Adrenal gland (tissue), 19 donors: ENCODE measurements at places on chromosomes 2 and 18. TPM values are rescaled to one million over a fixed set of nuclear protein-coding genes. Genes with fewer than 3 reads are reported as not detected.

ERICH2 gene
- 0.57 TPM for total RNA-seq

CGREF1 gene
- 0.88 TPM for total RNA-seq

B3GNT7 gene
- total RNA-seq = 47.6 TPM

NGEF gene
- 67.8 TPM for total RNA-seq

DNA sequence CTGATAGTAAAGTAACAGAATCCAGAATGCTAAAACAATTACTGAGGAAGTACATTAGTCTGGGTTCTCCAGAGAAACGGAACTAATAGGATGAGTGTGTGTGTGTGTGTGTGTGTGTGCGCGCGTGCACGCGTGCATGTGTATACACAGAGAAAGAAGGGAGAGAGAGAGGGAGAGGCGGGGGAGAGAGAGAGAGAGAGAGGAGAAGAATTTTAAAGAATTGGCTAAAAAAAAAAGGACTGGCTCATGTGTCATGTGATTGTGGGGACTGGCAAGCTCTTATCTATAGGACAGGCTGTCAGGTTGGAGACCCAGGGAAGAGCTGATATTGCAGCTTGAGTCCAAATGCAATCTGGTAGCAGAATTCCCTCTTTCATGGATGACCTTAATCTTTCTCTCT lies 976.2 kb upstream of the CDH2 start:
- no peaks in the 10 kb centered on the region for H3K36me3 ChIP-seq
- H3K4me1 ChIP-seq = no peaks in the 10 kb centered on the region
- no peak overlapping the region for H3K4me3 ChIP-seq

DNA sequence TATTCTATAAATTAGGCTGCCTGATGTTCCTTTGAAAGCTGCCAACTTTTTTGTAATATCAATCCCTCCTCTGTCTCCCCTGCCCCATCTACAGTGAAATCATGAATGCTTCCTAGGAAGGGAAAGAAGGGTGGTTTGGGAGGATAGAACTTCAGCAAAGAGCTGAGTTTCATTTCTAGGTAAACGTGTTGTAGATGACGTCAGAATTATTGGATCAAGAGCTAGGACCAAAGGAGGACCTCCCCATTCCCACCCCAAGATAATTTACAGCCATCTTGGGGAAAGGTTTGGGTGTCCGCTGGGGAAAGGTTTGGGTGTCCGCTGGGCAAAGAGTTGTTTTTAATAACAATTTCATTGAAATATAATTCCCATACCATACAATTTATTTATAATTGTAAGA lies 11.2 kb upstream of the ANKRD53 start:
- H3K4me1 ChIP-seq = no peaks in the 10 kb centered on the region
- H3K36me3 ChIP-seq = no peaks in the 10 kb centered on the region
- no peak overlapping the region for H3K27ac ChIP-seq
- H3K4me3 ChIP-seq = no peak overlapping the region
- no peaks in the 10 kb centered on the region for H3K27me3 ChIP-seq

DNA sequence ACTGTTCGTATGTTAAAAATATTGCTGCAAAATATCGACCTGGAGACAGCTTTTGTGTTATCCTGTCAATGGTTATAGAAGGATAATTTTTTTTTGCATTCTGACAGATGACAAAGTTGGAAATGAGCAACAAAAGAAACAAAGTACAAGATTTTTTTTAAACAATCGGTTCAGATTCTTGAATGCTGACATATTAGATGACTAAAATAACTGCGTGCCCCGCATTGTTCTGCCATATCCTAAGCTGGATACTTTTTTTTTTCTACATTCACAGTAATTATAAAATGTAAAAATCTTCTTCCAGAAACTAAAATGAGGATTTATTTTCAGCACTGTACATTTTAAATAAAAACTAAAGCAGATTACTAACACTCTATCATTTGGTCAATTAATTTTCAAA lies 67.1 kb downstream of the ABCG8 start:
- H3K4me3 ChIP-seq = no peak overlapping the region
- no peaks in the 10 kb centered on the region for H3K36me3 ChIP-seq
- H3K27me3 ChIP-seq = no peaks in the 10 kb centered on the region
- H3K4me1 ChIP-seq = no peaks in the 10 kb centered on the region

GRCh38 chr2:198327526-198327925 lies 523.1 kb downstream of the PLCL1 start:
- no peaks in the 10 kb centered on the region for H3K4me1 ChIP-seq
- H3K27me3 ChIP-seq = peaks cover 3% of the 10 kb centered on the region
- no peak overlapping the region for H3K27ac ChIP-seq
- DNase-seq = no peak
- H3K36me3 ChIP-seq = no peaks in the 10 kb centered on the region
- H3K4me3 ChIP-seq = no peak overlapping the region

GRCh38 chr2:211114826-211115455 lies 558.5 kb downstream of the CPS1 start:
- H3K27ac ChIP-seq = no peak overlapping the region
- H3K27me3 ChIP-seq = no peaks in the 10 kb centered on the region
- no peak overlapping the region for H3K4me3 ChIP-seq
- no peaks in the 10 kb centered on the region for H3K36me3 ChIP-seq

DNA sequence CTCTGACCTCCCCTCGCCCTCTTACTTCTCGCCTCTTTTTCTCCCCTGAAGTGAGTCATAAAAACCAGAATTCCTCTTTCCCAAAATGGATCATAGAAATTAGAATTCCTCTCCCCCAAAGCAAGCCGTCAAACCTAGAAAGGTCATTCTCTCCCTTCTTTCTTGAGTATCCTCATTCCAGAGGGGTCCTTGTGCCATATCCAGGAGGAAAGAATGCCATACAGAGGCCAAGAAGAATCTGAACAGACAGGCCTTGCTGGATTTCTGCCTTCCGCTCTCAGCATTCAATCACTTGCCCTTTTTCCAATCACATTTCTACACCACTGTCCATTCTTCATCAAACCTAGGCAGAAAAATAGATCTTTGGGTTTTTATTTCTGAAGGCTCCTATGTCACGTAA lies 31.1 kb upstream of the MAPK4 start:
- H3K27me3 ChIP-seq = no peaks in the 10 kb centered on the region
- H3K27ac ChIP-seq = no peak overlapping the region
- H3K4me3 ChIP-seq = no peak overlapping the region
- DNase-seq = no peak

- H3K36me3 ChIP-seq = no peaks in the 10 kb centered on the region
- peak; percentile 74 for DNase-seq
- H3K4me1 ChIP-seq = peaks cover 5% of the 10 kb centered on the region
Observed at GRCh38 chr2:46461011-46461674, 18.2 kb upstream of the TMEM247 start.

- no peaks in the 10 kb centered on the region for H3K27me3 ChIP-seq
- H3K27ac ChIP-seq = no peak overlapping the region
- H3K4me3 ChIP-seq = no peak overlapping the region
- no peak for DNase-seq
Observed at GRCh38 chr2:11389551-11390398, 45.3 kb upstream of the ROCK2 start.

GRCh38 chr2:43853141-43854081 lies 14.6 kb downstream of the ABCG8 start:
- H3K4me3 ChIP-seq = no peak overlapping the region
- H3K36me3 ChIP-seq = no peaks in the 10 kb centered on the region
- H3K27me3 ChIP-seq = peaks cover 15% of the 10 kb centered on the region
- H3K4me1 ChIP-seq = no peaks in the 10 kb centered on the region
- no peak overlapping the region for H3K27ac ChIP-seq
